ENCODE measurements at places on chromosomes 12 and 14. TPM values are rescaled to one million over a fixed set of nuclear protein-coding genes. Genes with fewer than 3 reads are reported as not detected.

- no peak for DNase-seq
- no peak overlapping the region for H3K4me3 ChIP-seq
- no peaks in the 10 kb centered on the region for H3K36me3 ChIP-seq
- no peaks in the 10 kb centered on the region for H3K4me1 ChIP-seq
- no peak overlapping the region for H3K27ac ChIP-seq
- H3K27me3 ChIP-seq, result no peaks in the 10 kb centered on the region
These were observed 37.8 kb upstream of the LRRC10 start for GRCh38 chr12:69648476-69648875.

- H3K4me3 ChIP-seq, result no peak overlapping the region
- H3K27me3 ChIP-seq, result no peaks in the 10 kb centered on the region
- H3K4me1 ChIP-seq, result no peaks in the 10 kb centered on the region
- H3K36me3 ChIP-seq, result no peaks in the 10 kb centered on the region
- no peak for DNase-seq
These were observed 72.0 kb upstream of the CCND2 start for GRCh38 chr12:4201333-4202100.

DNA sequence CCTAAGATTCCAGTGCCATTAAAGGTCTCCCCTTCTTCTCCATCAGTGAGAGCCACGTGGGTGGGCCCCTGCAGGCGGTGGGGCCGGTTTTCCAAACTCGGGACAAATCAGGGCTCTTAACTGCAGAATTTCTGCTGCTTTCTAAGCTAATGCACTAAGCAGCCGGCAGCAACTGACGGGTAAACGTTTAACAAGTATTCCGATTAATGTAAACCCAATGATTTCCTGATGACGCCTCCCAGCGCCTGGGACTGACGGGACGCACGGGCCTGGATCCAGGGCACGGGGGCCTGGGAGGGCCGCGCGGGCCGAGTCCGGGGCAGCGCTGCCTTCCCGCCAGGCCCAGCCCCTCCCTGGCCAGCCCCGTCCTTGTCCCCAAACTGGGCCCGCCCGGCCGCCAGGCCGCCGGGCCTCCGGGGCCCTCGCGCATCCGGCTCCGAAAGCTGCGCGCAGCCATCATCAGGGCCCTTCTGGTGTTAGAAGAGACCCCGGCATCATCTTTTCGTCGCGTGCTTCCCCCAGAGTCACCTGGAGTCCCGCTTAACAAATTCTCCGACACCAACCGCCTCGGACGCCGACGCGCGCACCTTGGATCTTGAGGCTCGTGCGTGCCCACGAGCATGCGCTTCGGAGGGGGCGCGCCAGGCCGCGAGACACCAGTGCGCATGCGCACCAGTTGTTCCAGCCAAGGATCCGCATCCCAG is at the start of gene MLH3:
MLH3 (minus strand) TSS at position 616 of the 704 bp plus-strand sequence. CDS start 1,812 bp downstream, outside the sequence.
- no peaks in the 10 kb centered on the region for H3K4me1 ChIP-seq
- peak; percentile 90 for DNase-seq
- H3K4me3 ChIP-seq, result peak within 1 kb of the TSS; percentile 58
- peak within 1 kb of the TSS; percentile 85 for H3K27ac ChIP-seq

- no peaks in the 10 kb centered on the region for H3K27me3 ChIP-seq
- no peaks in the 10 kb centered on the region for H3K4me1 ChIP-seq
- H3K27ac ChIP-seq, result no peak overlapping the region
- no peaks in the 10 kb centered on the region for H3K36me3 ChIP-seq
- H3K4me3 ChIP-seq, result no peak overlapping the region
These were observed 53.1 kb upstream of the RIN3 start for GRCh38 chr14:92460541-92460915.

GRCh38 chr12:108666401-108666881 is 32.7 kb upstream of the SELPLG start:
- no peak overlapping the region for H3K4me3 ChIP-seq
- H3K4me1 ChIP-seq, result no peaks in the 10 kb centered on the region
- no peaks in the 10 kb centered on the region for H3K36me3 ChIP-seq
- H3K27ac ChIP-seq, result peak overlapping the region; percentile 11

DNA sequence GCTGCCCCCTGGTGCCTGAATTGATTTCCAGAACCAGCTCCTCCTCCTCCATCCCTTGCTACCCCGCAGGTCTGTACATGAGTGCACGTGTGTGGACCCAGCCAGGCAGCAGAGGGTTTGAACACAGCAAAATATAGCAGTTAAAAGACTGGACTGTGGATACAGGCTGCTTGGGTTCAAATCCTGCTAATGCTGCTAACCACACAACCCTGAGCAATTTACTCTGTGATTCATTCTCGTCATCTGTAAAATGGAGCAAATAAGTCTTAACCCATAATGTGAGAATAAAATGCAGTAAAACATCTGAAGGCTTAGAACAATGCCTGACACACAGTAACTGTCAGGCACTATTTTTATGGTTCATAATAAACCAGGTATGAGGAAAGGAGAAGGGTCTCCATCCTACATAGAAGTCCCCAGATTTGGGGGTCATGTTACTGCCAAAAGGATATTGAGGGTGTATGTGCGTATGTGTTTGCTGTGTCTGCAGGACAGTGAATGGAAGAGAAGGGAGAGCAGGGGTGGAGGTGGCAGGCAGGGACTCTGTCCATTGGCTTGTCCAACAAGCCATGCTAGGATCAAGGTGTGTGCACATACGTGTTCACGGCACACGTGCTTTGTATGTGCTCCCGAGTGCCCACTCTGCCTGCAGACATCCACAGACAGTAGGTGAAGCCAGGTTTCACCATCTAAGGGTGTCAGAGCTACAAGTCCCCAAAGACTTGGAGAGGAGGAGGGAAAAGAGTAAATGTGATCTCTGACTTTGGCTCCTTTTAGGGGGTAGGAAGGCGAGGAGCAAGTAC is 1.5 kb upstream of the STAT6 start:
- H3K4me3 ChIP-seq, result no peak overlapping the region
- peaks cover 12% of the 10 kb centered on the region for H3K4me1 ChIP-seq
- H3K36me3 ChIP-seq, result no peaks in the 10 kb centered on the region

DNA sequence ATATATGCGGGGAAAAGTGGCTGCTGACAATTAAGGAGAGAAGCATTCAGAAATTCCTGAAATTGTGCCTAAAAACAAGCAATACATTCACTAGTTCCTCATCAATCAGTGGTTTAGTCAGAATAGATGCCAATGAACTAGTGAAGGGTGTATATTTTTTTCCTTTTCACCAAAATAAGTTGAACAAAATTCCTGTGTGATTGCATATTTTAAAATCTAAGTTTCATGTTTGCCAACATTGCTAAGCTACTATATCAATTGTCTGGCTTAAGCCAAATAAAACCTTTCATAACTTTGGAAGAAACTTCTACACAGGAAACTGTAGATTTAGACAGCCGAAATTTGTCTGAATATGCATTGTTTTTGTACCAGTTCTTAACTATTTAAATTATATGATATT is 8.7 kb downstream of the PRKD1 start:
- no peaks in the 10 kb centered on the region for H3K36me3 ChIP-seq
- H3K4me3 ChIP-seq, result no peak overlapping the region
- no peaks in the 10 kb centered on the region for H3K27me3 ChIP-seq
- DNase-seq, result no peak
- H3K4me1 ChIP-seq, result no peaks in the 10 kb centered on the region

DNA sequence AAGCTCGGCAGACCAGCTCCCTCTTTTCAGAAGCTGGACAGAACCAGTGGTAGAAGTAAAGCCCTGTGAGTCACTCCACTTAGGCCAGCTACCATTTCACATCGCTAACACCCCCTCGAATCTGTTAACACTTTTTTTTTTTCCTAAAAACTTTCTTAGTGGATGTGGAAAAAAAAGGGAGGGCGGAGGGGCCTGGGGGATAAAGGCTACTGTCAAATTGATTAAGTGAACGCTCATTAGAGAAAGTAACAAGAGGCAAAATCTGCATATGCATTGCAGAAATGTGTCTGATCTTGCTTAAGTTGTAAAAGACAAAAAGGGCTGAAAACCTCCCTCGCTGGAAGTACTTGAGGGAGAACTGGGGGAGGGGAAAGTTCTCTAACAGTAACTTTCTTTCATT is 86.6 kb upstream of the OTX2 start:
- no peaks in the 10 kb centered on the region for H3K4me1 ChIP-seq
- no peaks in the 10 kb centered on the region for H3K27me3 ChIP-seq
- DNase-seq, result no peak
- no peak overlapping the region for H3K4me3 ChIP-seq

GRCh38 chr12:122643207-122643805 is 59.9 kb downstream of the HCAR2 start:
- no peak for DNase-seq
- H3K4me3 ChIP-seq, result no peak overlapping the region
- H3K27ac ChIP-seq, result no peak overlapping the region
- H3K4me1 ChIP-seq, result no peaks in the 10 kb centered on the region
- H3K36me3 ChIP-seq, result no peaks in the 10 kb centered on the region

GRCh38 chr12:109947521-109947920 is 47.4 kb downstream of the TCHP start:
- no peak overlapping the region for H3K27ac ChIP-seq
- no peak for DNase-seq
- peaks cover 4% of the 10 kb centered on the region for H3K4me1 ChIP-seq

- H3K36me3 ChIP-seq, result no peaks in the 10 kb centered on the region
- H3K27me3 ChIP-seq, result no peaks in the 10 kb centered on the region
- peak overlapping the region; percentile 86 for H3K27ac ChIP-seq
These were observed 30.6 kb upstream of the RPLP0 start for GRCh38 chr12:120231316-120232011.

- H3K27ac ChIP-seq, result no peak overlapping the region
- H3K36me3 ChIP-seq, result no peaks in the 10 kb centered on the region
- H3K27me3 ChIP-seq, result no peaks in the 10 kb centered on the region
These were observed 34.5 kb downstream of the VDR start for GRCh38 chr12:47870175-47870781.

Gene TBC1D30
- total RNA-seq, result 6.9 TPM

Gene ACRBP
- 1.6 TPM for total RNA-seq

Gene HNF1A
- 18.0 TPM for total RNA-seq

Gene APOLD1
- total RNA-seq, result 2.6 TPM

Gene FBXW8
- 13.7 TPM for total RNA-seq

Gene AREL1
- 37.5 TPM for total RNA-seq

Gene SMCO3
- total RNA-seq, result not detected

Data from colonic mucosa (tissue), 4 donors.